Cortex of kidney (tissue), 1 donor: ENCODE measurements at places on chromosomes 1 and 21.

- no peak for DNase-seq
Measured at GRCh38 chr1:68384321-68384813, 65.4 kb downstream of the RPE65 start.

- no peak for DNase-seq
Measured at GRCh38 chr1:94098585-94099111, 22.3 kb downstream of the ABCA4 start.

- DNase-seq = no peak
Measured at GRCh38 chr1:97377432-97378034, 543.3 kb downstream of the DPYD start.

GRCh38 chr1:174949061-174949460 lies 50.7 kb upstream of the CACYBP start:
- no peak for DNase-seq

GRCh38 chr1:209937996-209938959 lies at the start of gene SYT14:
SYT14 (plus strand) TSS chr1:209938217; CDS start chr1:209938265, 48 bp downstream.
- DNase-seq = no peak

- no peak for DNase-seq
Measured at GRCh38 chr1:15323351-15323988, 76.4 kb downstream of the FHAD1 start.

DNA sequence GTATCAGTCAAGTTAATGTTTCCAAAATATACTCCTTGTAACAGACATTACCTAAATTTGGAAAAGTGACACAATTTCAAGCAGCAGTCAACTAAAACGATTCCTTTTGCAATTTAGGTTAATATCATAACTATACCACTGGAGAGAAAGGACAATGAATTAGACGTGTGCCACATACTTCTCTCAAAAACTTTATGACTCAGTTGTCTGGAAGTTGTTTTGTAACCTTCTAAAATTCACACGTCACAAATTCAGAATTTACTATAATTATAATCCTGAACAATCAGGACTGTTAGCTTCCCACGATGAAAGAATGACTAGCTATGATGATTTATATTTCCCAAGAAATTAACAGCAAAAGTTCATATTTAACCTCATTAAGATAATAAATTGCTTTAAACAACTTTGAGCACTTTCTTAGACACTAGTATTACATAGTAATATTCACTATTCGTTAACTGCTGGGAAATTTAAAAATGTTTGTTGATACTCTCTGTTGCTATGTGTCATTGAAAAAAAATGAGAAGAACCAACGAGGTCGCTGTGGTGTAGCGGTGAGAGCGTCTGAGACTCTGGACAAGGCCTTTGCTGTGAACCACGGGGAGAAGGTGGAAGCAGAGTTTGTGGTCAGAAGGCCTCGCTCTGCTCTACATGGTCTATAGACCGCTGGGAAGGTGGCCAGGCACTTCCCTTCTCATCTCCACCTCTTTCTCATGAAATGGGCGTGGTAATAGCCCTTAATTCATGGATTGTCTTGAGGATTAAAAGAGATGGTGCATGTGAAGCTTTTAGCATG lies 27.9 kb upstream of the BATF3 start:
- no peak for DNase-seq

DNA sequence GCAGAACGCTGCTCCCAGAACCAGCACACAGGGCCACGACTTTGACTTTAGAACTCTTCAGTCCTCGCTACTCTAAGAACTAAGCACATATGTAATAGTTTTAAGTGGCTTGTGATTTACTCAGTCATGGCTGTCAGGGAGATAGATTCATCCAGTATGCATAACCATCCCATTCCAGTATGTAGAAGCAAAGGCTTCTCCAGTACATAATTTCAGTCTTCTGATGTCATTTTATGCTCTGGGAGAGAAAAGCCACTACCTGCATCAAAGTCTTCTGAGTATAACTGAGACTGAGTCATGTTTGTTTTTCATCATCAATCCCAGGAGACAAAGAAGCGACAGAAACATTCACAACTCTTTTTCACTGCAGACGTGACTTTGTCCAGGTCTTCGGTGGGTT lies 885.7 kb downstream of the PLA2G4A start:
- no peak for DNase-seq

DNA sequence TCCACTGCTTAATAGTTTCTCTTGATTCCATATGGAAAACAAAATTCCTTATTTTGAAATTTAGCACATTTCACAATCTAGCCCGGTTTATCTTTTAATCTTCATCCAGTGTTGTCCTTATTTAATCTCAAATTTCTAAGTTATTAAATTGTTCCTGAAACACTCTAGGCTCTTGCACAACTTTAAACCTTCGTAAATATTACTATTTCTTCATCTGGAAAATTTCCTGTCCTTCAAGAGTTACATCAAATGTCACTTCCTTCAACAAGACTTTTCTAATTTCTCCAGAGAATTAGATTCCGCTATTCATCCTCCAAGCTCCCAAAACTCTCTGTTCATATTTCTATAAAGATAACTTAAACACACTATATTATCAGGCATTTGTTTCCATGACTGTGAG lies 6.5 kb downstream of the FMO5 start:
- DNase-seq = no peak

GRCh38 chr1:78141531-78142231 lies 95.9 kb downstream of the GIPC2 start:
- DNase-seq = no peak

GRCh38 chr1:7879228-7879627 lies 26.4 kb upstream of the UTS2 start:
- DNase-seq = no peak

DNA sequence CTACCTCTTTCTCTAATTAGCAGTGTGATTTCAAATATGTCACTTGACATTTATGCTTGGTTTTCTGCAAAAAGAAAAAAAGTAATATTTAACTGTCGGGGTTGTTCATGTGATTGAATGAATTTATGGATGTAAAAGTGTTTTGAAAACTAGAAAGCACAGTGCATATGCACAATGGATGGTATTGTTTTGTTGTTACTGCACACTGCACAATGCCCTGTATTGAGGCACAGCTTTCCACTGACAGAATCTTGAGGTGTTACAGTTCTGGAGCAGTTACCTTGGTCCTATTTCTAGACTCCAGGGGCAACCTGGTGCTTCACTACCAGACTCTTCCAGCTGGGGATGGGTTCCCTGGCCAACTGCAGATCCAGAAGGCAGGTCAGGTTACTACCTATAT lies 116.8 kb upstream of the L1TD1 start:
- DNase-seq = no peak

DNA sequence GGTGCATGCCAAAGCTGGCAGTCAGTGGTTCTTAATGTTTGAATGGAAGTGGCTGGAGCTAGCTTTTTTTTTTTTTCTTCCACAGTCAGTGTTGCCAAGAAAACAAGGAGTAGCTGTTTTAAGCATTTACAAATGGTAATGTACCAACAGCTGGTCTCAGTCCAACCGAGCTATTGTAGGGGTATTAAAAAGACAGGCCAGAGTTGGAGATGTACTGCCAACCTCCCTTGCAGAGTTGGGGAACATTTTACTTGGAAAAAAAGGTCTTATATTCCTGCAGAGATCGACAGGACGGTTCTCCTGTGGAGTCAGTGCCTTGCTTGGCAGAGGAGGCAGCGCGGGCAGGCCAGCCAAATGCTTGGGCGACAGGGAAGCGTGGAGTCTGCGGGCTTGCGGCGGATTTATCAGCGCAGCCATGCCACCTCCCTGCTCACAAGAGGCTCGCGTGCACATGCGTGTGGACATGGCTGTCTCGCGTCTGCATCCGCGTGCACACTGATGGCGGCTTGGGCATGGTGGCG lies 338.1 kb downstream of the RPS6KC1 start:
- DNase-seq = no peak

DNA sequence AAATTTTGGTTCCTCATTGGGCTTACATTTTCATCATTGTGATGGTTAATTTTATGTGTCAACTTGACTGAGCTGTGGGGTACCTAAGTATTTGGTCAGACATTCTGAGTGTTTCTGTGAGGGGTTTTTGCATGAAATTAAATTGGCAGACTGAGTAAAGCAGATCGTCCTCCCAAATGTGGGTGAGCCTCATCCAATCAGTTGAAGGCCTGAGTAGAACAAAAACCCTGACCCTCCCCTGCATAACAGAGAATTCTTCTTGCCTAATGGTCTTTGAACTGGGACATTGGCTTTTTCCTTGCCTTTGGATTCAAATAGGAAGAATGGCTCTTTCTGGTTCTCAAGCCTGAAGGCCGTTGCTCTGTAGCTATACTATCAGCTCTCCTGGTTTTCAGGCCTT lies 59.1 kb upstream of the JUN start:
- DNase-seq = no peak

- DNase-seq = no peak
Measured at GRCh38 chr1:147211577-147211976, 13.6 kb downstream of the FMO5 start.

DNA sequence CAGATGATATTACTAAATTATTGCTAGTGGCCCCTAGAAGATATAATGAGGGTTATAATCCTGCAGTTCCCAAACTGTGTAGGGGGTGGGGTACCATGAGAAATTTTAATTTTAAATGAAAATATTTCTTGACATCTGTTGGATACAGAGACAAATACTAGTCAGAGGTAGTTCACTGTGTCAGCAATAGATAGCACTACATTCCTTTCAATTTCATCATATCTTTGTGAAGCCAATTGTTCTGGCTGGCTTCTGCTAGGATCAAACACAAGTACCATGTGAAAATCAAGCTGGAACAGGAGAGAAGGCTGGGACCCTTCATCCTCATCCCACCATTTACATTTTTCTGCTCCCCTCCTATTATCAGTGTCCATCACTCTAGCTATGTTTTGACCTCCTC lies 208.1 kb downstream of the USH2A start:
- DNase-seq = no peak

GRCh38 chr1:5896706-5897660 lies 95.2 kb downstream of the NPHP4 start:
- DNase-seq = no peak

- DNase-seq = no peak
Measured at GRCh38 chr1:194372266-194372665, 1185.9 kb upstream of the B3GALT2 start.

- no peak for DNase-seq
Measured at GRCh38 chr21:31772674-31773555, 41.0 kb upstream of the SCAF4 start.

DNA sequence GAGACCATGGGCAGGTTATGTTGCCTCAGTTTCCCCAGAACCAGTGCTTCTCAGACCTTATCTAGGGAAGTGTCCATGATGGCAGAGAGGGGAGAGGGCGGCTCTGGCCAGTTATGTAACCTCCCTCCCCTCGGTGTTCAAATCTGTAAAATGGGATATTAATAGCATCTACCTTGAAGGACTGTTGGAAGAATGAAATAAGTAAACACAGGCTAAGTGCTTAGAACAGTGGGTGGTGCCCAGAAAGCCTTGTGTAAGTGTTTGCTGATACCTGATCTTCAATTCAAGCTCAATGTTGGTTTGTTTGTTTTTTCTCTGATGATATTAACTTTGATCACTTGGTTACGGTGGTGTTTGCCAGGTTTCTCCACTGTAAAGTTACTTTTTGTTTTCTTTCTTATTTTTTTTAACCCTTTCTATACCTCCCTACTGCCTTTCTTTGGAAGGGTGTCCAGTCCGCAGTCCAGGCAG lies 34.9 kb downstream of the EPHA2 start:
- no peak for DNase-seq

DNA sequence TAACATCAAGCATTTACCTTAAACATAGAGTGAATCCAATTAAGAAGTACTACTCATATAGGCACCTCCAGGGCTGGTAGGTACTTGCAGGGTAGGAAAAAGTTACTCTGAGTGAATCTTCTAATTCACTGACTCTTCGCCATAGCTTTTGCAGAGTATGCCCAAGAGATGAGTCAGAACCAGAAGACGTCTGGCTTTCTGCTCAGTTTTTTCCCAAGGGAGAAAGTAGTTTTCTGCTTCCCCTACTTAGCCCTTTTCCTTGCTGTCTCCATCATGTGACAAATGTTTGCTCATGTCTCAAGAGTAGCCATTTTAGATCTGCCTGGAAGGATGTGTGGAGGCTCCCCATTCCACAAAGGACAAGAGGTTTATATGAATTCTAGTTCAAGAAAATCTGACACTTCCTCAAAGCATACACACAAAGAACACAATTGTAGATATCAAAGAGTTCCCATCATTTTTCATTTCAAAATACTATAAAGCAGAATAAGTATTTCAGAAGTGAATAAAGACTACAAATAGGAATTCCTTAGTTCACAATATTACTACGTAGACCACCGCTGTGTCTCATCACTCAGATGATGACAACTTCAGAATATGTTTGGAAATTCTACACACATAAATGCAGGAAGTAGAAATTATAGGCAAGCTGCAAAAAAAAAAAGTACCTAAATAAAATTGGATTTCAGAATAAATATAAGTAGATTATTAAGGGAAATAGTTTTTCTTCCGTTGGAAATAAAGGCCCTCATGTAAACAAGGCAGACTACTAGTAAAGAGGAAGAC lies 98.5 kb downstream of the ASH1L start:
- DNase-seq = no peak

DNA sequence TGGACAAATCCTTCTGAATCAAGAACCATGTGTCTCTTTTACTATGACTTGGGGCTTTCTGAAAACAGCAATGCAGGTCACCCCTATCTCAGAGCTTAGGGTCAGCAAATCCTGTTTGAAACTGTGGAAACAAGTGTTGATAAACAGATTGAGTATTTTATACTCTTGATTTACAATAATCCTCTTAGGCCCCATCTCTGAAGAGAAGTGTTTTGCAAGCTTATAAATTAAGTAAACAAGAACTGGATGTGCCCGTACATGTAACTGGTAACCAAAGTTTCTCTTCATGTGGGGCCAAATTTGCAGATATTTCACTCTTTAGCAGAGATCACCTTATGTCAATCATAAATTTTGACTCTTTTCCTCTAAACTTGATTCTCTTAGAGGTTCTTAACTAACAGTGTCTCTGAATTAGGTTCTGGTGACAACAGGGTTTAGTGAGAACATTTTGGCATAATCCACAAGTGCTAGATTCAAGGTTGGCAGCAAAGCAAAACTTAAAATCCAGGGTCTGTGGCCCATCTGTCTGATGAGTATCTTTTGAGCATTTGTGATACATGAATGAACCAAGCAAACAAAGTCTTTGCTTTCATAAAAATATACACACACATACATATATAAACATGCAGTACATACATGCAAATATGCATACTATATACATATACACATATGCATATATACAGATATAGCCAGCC lies 183.0 kb upstream of the HOOK1 start:
- no peak for DNase-seq

DNA sequence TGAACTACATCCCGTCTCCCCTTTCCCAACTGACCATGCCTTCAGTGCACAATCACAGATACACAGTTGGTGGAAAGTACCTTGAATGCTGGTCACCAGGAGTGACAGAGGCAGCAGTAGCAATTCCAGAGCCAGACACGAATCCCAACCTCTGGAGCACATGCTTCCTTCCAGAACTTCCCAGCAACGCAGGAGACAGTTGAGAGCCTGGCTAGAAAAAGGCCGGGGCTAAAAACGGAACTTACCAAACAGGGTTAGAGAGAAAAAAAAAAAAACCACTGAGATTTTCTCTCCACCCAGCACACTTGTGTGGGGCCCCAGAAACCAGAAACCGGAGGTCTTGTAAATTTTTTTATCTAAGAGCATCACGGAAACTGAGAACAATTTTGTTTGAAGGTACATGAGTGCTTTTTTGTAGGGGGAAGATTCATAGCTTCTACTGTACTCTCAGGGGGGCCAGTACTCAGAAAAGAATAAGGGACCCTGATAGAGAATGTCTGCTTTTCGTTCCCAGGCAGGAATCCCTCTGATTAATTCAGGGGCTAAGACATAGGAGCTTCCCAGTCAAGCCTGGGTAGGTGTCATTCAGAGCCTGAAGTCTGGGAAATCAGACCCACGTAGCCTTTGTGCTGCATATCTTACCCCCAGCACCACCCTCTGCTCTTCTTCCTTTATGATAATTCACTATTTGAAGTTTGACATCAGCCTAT lies at the start of gene CD48:
Gene CD48, minus strand, starts transcription at position 221 of the 710 bp plus-strand sequence. Its CDS starts 59 bp downstream, at position 162.
- no peak for DNase-seq
